ENCODE measurements at places on chromosomes 7 and 10.

DNA sequence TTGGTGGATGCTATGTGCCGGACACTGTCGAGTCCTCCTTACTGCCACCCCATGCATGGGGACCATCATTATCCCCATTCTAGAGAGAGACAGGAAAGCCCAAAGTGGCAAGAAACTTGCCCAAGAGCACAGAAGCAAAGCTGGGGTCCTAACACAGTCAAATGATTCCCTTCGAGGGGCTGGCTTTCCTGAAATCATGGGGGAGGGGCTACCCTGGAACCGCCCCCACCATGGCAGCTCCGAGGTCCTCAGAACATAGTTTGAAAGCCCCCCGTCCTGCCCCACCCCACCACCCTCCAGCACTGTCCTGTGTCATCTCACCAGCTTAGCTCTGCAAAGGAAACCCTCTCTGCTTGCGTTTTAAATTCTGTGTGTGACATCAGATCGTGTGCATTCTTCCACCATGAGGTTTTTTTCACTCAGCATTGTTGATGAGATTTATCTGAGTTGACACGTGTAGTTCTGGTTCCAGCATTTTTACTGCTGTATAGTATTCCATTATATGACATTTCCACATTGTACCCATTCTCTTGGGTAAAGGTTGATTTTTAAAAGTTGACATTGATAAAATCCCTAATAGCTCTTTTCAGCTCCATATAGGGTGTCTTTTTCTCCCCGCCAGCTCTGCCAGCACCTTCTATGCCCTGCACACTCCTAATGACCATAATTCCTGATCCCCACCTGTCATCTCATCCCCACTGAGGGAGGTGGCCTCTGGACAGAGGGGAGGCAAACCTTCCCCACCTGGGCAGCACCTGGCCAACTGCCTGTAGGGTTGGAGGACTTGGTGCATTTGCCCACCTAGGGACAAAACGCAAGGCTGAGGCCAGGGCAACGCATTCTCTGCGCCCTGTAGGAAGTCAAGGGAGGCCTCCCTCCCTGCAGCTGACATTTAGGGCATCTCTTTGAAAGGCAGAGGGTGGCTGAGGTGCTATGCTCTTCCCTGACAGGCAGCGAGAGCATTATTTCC is 100.2 kb upstream of the GPR26 start:
- no peak for DNase-seq

GRCh38 chr7:37311355-37311754 is 137.3 kb downstream of the ELMO1 start:
- DNase-seq = peak; percentile 13

DNA sequence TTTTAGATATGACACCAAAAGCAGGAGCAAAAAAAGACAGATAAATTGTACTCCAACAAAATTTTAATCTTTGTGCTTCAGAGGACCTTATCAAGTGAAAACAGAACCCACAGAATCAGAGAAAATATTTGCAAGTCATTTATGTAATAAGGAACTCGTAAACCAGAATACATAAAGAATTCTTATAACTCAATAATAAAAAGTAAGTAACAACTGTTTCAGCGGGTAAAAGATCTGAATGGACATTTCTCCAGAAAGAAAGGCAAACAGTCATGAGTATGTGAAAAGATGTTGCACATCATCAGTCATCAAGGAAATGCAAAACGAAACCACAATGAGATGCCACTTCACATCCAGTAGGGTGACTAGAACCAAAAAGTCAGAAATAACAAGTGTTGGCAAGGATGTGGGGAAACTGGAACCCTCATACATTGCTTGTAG is 167.7 kb upstream of the KCTD7 start:
- no peak for DNase-seq

DNA sequence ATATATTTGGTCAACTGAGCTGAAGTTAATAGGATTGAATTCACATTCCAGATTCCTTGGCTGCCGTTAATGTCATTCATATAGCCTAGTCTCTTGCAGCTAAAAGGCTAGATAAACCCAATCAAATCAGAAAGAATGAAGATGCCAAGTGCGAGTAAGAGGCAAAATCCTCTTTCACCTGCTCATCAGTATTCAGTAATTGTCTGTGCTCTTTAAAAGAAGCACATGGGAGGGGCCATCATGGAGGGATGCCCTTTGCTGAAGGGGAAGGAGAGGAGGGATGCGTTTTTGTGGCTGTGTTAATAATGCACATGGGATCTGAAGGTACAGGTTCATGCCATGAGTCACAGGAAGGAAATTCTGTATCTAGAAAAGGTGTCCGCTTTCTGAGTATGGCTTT is 232.2 kb downstream of the TMEM178B start:
- no peak for DNase-seq

GRCh38 chr10:86878983-86879713 is 78.3 kb downstream of the MMRN2 start:
- no peak for DNase-seq

GRCh38 chr7:74272305-74273038 is 16.7 kb upstream of the CLIP2 start:
- DNase-seq = no peak

DNA sequence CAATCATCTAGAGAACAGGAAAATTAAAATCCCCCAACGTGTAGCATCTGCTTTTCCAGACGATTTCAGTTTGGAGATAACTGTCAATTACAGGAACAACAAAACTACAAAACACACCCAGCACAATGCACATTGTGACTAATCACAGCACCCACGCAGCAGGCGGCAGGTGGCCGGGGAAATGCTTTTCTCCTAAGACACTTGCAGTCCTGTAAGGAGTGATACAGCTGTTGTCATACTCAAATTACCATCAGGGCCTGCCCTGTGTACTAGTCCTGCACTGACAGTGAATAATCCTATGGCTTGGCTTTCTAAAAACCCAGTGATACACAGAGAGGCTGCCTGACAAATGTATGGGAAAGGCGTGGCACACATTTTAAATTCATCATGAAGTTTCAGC is 37.8 kb downstream of the COBL start:
- no peak for DNase-seq

GRCh38 chr10:75682649-75683557 is 251.5 kb downstream of the LRMDA start:
- DNase-seq = no peak

GRCh38 chr7:45889367-45890067 is 1.2 kb downstream of the IGFBP1 start:
- no peak for DNase-seq

DNA sequence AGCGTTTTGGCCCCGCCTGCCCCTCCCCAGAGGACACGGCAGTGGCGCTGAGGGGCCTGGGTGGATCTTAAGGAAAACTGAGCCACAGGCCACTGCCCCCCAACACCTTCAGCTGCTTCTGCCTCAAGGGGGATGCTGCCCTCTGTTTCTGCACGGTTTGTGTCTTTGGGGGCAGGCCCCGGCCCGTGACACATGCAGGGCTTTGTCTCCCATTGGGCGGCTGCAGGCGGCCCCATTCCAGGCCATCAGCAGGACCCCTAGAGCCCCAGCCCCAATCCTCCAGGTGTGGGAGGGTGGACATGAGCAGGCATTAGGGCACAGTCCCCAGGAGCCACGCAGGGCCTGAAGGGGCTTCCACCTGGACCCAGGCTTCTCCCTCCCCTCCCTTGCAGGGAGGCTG is 25.3 kb upstream of the PPP2R2D start:
- no peak for DNase-seq

DNA sequence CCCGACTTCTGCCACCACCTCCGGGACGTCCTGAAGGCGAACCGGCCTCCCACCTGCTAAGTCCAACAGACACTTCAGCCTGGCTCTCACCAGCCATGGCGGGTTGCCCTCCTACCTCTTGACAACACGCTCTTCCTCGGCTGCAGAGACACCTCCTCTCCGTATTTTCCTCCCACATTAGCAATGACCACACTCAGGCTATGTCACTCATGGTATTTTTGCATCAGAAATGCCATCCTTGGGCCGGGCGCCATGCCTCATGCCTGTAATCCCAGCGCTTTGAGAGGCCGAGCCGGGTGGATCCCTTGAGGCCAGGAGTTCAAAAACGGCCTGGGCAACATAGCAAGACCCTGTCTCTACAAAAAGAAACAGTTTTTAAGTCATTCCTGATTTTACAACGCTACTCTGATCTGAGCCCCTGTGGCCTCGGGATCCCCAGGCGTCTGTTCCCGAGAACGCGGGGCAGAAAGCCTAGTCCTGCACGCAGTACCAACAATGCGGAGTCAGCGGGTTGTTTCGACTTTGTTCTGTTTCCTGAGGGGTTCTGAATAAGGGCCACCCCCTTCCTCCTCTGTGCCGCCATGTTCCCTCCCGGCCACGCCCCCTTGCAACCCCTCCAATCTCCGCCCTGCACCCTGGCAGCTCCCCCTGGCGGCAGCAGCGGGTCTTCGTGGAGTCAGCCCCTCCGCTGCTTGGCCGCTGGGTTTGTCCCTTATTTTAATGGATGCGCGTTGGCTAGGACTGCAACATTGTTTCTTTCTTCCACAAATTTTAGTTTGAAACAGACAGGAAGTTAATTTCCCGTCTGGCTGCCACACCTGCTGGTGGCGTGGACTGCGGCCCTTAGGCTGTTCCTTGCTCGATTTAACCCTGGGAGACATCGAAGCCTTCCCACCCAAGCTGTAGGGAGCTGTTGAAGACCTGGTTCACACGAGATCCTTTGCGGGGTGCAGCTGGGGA is 9.7 kb upstream of the ZFAND2A start:
- DNase-seq = peak; percentile 92

- no peak for DNase-seq
These were observed 119.8 kb upstream of the LYZL2 start for GRCh38 chr10:30749385-30749784.

GRCh38 chr10:29166713-29167112 is 122.2 kb upstream of the LYZL1 start:
- DNase-seq = no peak

GRCh38 chr7:99645590-99645989 is 28.8 kb downstream of the ZSCAN25 start:
- DNase-seq = no peak

- no peak for DNase-seq
These were observed 281.2 kb upstream of the KIAA1217 start for GRCh38 chr10:23927576-23928325.

DNA sequence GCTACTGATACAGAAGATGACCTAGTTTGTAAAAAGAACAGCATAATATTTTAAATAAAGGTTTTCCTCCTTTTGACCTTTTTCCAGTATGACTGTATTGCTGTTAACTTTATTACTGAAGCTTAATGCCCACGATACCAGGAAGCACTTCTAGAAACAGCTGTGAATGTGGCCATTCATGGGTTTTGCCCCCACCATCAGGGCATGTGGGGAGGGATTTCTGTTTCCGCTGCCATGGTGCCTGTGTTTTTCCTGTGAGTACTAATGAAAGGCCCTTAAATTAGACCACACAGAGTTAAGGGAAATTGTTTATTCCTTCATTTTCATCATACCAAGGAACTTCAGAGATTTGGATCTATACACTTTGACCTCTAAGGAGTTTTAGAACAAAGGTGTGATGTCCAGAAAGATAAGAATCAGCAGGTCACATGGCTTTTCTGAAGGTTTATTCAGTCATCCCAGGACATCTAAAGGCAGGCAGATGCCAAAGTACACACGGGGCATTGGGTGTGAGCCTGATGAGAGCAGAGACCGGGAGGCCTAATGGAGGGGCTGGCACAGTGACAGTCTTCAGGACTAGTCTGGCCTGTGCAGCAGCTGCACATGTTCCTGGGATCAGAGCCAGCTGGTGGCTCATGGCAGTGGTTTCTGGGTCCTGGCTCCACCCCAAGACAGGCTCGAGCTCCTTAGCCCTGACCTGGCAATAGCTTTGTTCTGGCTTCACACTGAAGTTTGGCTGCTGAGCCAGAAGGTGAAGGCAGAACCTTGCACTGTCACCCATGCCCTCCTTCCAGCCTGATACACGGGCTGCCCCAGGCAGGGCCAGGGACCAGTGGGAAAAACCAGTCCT is 190.9 kb downstream of the REEP3 start:
- DNase-seq = no peak

DNA sequence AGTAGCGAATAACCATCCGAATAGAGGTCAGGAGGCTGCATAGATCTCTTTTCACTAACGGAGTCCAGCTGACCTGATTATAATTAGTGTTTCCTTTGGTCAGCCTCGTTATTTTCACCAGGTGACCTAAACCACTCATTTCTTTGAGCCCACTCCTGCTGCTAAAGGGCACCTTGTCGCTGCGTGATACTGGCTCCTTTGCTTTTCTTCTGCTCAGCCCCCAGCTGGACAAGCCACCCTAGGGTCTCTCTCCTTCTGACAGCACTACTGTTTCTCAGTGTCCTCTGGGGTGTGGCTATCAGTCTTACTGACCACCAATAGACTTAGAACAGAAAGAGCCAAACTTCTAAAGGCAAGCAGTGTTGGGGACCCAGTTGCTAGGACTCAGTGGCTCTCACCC is 2.7 kb upstream of the IGFBP3 start:
- no peak for DNase-seq

DNA sequence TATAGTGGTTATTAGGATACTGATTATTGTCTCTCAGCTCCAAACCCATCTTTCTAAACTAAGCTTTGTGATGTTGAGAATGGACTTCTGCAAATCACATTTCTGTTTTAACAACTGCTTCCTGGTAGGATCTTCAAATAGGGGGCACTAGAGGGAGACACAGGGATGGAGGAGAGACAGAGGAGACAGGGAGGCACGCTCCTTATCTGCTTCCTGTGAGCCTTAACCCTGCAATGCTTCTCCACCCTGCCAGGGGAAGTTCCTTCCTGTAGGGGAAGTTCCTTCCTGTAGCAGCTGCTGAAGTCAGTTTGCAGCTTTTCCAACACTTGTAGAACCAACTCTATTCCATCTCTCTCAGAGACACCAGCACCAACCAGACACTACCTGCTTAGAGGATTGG is 847.2 kb downstream of the CCSER2 start:
- DNase-seq = no peak

- DNase-seq = no peak
These were observed 210.0 kb downstream of the WDR37 start for GRCh38 chr10:1266033-1266802.

- DNase-seq = no peak
These were observed 10.9 kb downstream of the PPA1 start for GRCh38 chr10:70222340-70222794.

- no peak for DNase-seq
These were observed at the start of gene SMO for GRCh38 chr7:129188372-129188891. Gene SMO (plus strand): TSS chr7:129188633. CDS start chr7:129189152, 519 bp downstream.

DNA sequence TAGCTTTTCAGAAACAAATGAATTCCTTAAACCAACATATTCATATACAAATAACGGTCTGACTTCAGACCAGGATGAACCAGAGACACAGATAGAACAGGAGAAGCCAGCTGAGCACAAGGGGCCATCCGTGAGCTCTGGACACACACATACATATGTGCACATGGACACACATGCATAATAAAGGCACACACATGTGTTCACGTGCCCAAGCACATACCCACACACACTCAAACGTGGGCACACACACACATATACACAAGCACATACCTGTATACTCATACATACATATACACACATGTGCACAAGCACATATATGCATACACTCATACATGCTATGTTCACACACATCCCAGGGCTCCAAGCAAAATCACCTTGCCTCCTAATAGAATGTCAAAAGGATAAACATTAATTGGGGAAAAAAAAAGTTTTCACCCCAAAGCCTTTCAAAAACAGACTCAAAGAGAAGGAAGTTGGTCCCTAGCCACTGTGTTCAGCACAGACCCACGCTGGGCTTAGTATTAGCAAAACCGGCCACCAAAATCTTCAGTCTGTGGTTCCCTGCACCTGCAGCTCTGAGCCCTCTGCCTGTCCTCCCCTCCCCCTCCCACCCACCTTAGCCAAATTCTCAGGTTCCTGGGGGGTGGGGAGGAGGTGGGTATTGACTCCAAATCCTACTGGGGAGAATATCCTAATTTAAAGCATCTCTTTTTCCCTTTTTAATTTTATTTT is 100.4 kb upstream of the MACROH2A2 start:
- no peak for DNase-seq

GRCh38 chr7:111789870-111790269 is 227.6 kb upstream of the IMMP2L start:
- DNase-seq = no peak

GRCh38 chr10:131897297-131897899 is 3.4 kb upstream of the PPP2R2D start:
- DNase-seq = no peak
